SK-MEL-5 (cell line): ENCODE measurements at places on chromosomes 11 and 22. TPM values are rescaled to one million over a fixed set of nuclear protein-coding genes. Genes with fewer than 3 reads are reported as not detected.

The OR56A3 gene
- not detected in 2 replicates for total RNA-seq

The RBFOX2 gene
- total RNA-seq: 53.6 and 57.0 TPM in 2 replicates

The NXPE2 gene
- not detected in 2 replicates for total RNA-seq

The SLC22A6 gene
- not detected in 2 replicates for total RNA-seq

The SLC17A6 gene
- 0.03 TPM in 1 of 2 replicates, not detected in the other for total RNA-seq

The CCDC15 gene
- total RNA-seq: 1.2 and 1.7 TPM in 2 replicates

The RAPSN gene
- total RNA-seq: not detected in 2 replicates

The TENM4 gene
- 0.08 TPM in 1 of 2 replicates, not detected in the other for total RNA-seq

The LBHD1 gene
- total RNA-seq: 3.6 and 3.9 TPM in 2 replicates

The RFPL3 gene
- total RNA-seq: not detected in 2 replicates

The APOBEC3F gene
- total RNA-seq: 2.2 and 4.1 TPM in 2 replicates

The SCGB1A1 gene
- not detected in 2 replicates for total RNA-seq

The LYVE1 gene
- total RNA-seq: not detected in 2 replicates

The OR5A1 gene
- total RNA-seq: not detected in 2 replicates

The CSF2RB gene
- total RNA-seq: not detected in 2 replicates

The NXF1 gene
- 11.4 and 16.3 TPM in 2 replicates for total RNA-seq

The ATXN10 gene
- total RNA-seq: 52.7 and 73.7 TPM in 2 replicates

The OR56A1 gene
- not detected in 2 replicates for total RNA-seq

The LMO1 gene
- total RNA-seq: 0.29 TPM in 1 of 2 replicates, not detected in the other
